PC-9 (cell line): ENCODE measurements at places on chromosomes 12 and 14.

GRCh38 chr12:49298160-49298559 lies 3.2 kb downstream of the PRPH start:
- no peaks in the 10 kb centered on the region for H3K4me1 ChIP-seq
- DNase-seq = no peak
- 0 out of 2 replicates have a peak, but pooled peaks cover 2% of the 10 kb centered on the region for H3K27me3 ChIP-seq
- H3K4me3 ChIP-seq = no peak overlapping the region

- DNase-seq = no peak
- no peak overlapping the region for H3K4me3 ChIP-seq
- H3K36me3 ChIP-seq = no peaks in the 10 kb centered on the region
- no peaks in the 10 kb centered on the region for H3K27me3 ChIP-seq
- H3K27ac ChIP-seq = no peak overlapping the region
- no peaks in the 10 kb centered on the region for H3K4me1 ChIP-seq
These were observed 71.7 kb downstream of the KCNC2 start for GRCh38 chr12:75137896-75138295.

- peak overlapping the region; percentile 15; the same call in 1 of the 2 replicates for H3K4me3 ChIP-seq
- peak overlapping the region; percentile 93 for H3K27ac ChIP-seq
- peak; percentile 95 for DNase-seq
These were observed 81.2 kb downstream of the IRF2BPL start for GRCh38 chr14:76947078-76947837.

DNA sequence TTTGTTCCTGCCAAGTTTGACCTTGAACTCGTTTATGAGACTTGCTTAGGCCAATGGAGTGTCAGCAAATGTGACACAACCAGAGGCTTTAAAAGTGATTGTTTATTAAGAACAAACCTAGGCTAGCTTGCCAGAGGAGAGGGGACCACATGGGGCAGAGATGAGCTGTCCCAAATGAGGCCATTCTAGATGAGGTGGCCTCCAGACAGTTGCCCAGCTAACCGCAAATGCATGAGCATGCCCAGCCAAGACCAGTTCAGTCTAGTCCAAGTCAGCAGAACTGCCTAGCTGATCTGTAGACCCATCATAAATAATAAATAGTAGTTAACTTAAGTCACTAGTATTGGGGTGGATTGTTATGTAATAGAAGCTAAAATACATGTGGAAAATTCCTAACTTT lies 172.8 kb upstream of the DYRK2 start:
- H3K27me3 ChIP-seq = no peaks in the 10 kb centered on the region
- peaks cover 7% of the 10 kb centered on the region; the same call in 1 of the 2 replicates for H3K4me1 ChIP-seq
- H3K27ac ChIP-seq = no peak overlapping the region

DNA sequence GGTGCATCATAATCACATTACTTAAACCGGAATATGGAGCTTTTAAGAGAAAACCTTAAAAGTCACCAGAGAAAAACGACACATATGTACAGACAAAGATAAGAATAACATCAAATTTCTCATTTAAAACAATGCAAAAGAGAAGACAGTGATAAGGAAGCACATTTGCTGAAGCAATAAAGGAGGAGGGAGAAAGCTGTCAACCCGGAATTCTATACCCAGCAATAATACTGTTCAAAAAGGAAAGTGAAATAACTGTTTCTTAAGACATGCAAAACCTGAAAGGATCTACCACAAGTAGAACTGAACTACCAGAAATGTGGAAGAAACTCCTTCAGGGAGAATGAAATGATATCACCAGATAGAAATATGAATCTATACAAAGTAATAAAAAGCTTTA lies 15.4 kb downstream of the SLC6A13 start:
- DNase-seq = no peak
- H3K4me1 ChIP-seq = no peaks in the 10 kb centered on the region
- H3K36me3 ChIP-seq = no peaks in the 10 kb centered on the region

DNA sequence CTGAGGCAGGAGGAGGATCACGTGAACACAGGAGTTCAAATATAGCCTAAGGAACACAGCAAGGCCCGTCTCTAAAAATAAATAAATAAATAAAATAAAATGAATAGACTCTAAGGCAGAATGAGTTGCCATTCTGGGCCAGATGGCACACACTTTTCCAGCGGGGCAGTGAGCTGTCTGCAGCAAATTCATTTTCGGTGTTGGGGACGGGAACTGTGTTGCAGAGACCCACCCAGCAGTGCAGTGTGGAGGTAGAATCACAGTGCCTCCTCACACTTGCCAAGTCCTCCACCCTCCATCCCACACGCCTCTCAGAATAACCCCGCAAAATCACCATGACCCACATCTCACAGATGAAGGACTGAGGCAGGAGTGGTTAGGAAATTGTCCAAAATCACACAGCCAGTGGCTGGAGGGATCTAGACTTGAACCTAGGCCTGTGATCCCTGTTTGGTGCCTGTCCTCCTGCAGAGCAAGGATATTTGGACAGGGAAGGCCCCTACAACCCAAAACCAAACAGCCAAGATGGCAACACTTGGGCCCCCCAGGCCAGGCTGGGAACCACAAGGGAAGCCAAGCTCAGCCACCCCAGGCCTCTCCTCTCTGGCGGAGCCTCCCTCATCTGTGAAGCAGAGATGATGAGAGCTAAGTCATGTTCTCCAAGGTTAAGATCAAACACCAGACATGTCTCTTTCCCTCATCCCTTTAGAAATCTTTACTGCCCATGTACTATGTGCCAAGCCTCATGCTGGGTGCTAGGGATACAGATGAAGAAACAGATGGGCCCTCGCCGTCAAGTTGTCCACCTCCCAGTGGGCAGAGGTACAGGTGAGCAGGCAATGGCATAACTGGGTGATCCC lies 152.7 kb downstream of the DPF3 start:
- no peak overlapping the region for H3K27ac ChIP-seq
- DNase-seq = no peak
- peaks cover 80% of the 10 kb centered on the region for H3K27me3 ChIP-seq

DNA sequence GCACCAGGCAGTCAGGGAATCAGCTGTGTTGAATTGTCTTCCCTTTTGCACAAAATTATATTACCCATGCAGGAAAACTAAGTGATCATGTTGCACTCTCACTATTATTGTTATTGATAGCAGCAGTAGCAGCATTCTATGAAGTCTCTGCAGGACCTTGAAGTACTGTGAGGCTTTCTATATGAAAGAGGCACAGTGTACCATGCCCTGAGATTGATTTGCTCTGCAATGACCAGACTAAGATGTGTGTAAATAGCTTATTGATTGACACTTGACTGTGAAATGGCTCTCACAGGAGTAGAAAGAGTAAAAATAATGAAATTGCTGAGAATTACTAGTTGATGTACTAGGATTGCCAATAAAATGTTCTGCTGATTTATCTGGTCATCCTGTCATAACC lies 99.9 kb downstream of the KICS2 start:
- H3K27me3 ChIP-seq = no peaks in the 10 kb centered on the region
- no peak overlapping the region for H3K27ac ChIP-seq
- no peak overlapping the region for H3K4me3 ChIP-seq
- peaks cover 23% of the 10 kb centered on the region for H3K4me1 ChIP-seq
- DNase-seq = no peak

DNA sequence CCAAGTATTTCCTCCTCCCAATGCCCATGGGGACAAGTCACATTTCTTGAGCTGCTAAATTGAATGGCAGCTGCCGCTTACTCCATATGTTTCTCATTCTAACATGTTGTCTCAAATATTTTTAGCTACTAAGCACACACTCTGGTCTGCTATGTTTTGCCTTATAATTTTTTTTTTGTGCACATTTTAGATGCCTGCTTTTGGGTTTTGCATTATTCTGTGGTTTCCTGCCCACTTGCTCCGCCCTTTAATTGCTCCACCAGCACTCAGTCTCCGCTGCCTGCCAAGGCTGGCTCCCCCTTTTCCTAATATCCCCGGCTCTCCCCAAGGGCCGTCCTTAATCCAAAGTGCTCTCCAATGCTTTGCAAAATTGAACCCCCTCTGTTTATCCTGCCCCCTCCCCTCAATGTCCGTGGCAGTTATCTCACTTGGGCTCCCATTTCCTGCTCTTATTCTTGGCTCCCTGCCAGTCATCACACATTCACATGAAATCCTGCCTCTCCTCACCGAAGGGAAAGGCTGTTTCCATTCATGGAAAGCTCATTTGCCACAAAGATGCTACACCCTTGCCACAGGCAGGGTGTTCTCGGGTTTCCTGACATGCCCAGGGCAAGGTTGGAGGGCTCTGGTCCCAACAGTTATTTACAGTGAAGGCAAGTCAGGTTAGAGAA lies 79.4 kb downstream of the C12orf75 start:
- no peaks in the 10 kb centered on the region for H3K36me3 ChIP-seq
- DNase-seq = no peak
- no peaks in the 10 kb centered on the region; the same call in 1 of the 2 replicates for H3K4me1 ChIP-seq

- DNase-seq = no peak
- 0 out of 2 replicates have a peak, but pooled peaks cover 9% of the 10 kb centered on the region for H3K4me1 ChIP-seq
- H3K4me3 ChIP-seq = no peak overlapping the region
- H3K27ac ChIP-seq = no peak overlapping the region
These were observed 30.5 kb downstream of the CLEC2D start for GRCh38 chr12:9699898-9700605.

DNA sequence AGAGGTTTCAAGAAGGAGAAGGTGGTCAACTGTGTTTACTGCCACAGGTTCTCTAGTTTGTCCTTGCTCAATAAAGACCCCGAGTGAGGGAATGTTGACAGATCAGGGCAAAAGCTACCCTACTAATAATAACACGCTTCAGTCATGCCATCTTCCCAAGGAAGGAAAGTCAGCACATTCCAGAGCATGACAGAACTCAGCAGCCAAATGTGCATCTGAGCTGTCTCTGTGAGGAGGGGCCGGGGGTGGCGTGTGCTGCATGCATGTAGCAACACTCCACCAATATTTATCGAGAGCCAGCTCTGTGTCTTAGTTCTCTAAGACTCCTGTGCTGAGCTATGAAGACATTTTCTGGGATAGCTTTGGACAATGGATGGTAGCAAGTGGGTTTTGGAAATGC lies 260.4 kb downstream of the DPF3 start:
- H3K36me3 ChIP-seq = no peaks in the 10 kb centered on the region
- no peak for DNase-seq
- H3K4me3 ChIP-seq = no peak overlapping the region
- H3K27me3 ChIP-seq = 0 out of 2 replicates have a peak, but pooled peaks cover 12% of the 10 kb centered on the region
- no peak overlapping the region for H3K27ac ChIP-seq

DNA sequence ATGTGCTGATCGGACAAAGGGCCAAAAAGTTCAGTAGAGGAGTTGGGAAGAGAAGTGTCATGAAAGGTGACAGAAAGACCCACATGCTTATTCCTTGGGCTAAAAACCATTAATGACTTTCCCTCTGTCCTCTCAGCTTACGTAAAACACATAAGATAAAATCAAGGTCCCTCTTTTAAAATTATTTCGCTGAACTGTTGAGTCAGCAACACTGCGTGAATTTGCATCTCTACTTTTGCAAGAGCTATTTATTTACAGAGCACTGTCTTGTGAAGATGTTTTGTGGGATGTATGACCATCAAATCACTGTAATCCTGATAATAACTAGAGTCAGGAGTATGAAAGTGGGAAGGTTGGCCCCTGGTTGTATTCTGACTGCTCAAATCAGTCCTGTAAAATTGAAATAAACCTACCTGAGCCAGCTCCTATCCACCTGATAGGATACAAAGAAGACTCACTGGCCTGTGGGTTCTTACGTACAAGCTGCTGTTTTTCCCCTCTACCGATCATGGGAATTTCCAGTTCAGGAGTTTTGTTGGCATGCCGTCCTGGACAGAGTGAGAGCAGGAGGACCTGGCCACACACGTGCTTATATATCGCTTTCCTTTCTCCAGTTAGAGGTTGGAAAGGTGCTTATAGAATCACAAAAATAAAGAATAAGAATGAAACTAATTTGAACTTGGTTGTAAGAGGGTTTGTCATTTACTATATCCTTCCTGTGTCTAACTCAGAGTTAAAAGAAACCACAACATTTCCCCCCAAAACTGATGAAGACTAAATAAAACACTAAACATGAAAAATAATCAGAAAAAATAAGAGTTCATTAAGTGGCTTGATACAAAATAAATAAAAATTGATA lies 42.9 kb downstream of the IFNG-AS1 start:
- DNase-seq = no peak
- H3K27me3 ChIP-seq = no peaks in the 10 kb centered on the region
- H3K27ac ChIP-seq = no peak overlapping the region
- H3K36me3 ChIP-seq = no peaks in the 10 kb centered on the region

DNA sequence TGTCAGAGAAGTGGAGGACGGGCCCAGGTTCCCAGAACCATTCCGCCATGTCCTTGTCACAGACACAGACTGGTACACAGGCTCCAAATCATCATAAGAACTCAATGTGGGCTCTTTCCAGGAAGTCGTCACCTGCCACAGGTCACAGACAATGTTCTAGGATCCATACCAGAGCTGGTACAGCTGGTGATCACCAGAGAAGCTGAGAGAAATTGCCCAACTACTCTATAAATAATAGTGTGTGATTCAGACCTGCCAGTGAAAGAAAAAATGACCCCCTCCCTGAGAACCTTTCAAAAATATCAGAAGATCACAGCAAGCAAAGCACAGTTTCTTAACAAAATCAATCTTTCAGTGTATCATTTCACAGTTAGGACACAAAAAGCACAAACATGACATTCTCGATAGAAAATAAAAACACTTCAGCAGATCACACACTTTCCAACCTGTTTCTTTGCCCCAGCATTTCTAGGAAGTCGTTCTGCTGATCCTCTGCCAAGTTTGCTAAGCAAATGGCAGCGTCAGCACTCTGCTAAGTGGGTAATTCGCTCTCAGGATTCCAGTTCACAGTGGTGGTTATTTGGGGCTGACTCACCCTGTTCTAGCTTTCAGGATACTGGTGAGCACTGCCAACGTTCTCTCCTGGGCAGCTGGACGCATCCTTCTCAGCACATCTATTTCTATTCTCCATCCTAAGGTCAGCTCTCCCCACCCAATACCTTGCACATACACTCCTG lies 223.3 kb upstream of the SFSWAP start:
- H3K4me1 ChIP-seq = no peaks in the 10 kb centered on the region
- DNase-seq = no peak
- peaks cover 91% of the 10 kb centered on the region for H3K27me3 ChIP-seq
- H3K4me3 ChIP-seq = no peak overlapping the region
- no peaks in the 10 kb centered on the region for H3K36me3 ChIP-seq

DNA sequence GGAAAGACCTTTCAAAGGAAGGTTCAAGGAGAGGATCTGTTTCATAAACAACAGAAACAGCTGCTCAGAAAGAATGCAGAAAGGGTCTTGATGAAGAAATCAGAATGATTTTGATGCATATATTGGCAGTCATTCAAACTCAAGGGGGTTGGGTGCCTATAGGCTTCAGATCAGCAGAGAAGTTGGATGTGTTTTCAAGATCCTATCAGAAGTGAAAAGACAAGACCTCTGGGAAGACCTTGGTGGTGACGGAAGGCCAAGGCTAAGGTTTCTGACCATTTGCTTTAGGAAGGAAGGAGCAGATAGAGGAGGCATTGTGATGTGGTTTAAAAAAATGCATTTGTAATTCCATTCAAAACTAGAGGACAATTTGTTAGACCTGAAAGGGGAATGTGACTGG lies 15.2 kb upstream of the PTPRB start:
- 0 out of 2 replicates have a peak, but pooled peaks cover under 1% of the 10 kb centered on the region for H3K4me1 ChIP-seq
- no peak for DNase-seq
- H3K27me3 ChIP-seq = no peaks in the 10 kb centered on the region
- H3K4me3 ChIP-seq = no peak overlapping the region

GRCh38 chr14:24032727-24033418 lies 18.9 kb upstream of the CARMIL3 start:
- 0 out of 2 replicates have a peak, but pooled peaks cover 1% of the 10 kb centered on the region for H3K27me3 ChIP-seq
- peak; percentile 36 for DNase-seq
- H3K36me3 ChIP-seq = no peaks in the 10 kb centered on the region
- no peak overlapping the region for H3K27ac ChIP-seq
- no peak overlapping the region for H3K4me3 ChIP-seq
- peaks cover 4% of the 10 kb centered on the region; the same call in 1 of the 2 replicates for H3K4me1 ChIP-seq
